Osteocyte (in vitro differentiated cells): ENCODE measurements at places on chromosomes 16 and 17. TPM values are rescaled to one million over a fixed set of nuclear protein-coding genes. Genes with fewer than 3 reads are reported as not detected.

- DNase-seq = no peak
- no peak overlapping the region for H3K4me3 ChIP-seq
Observed at GRCh38 chr16:69190598-69190997, 3.6 kb downstream of the SNTB2 start.

- H3K4me1 ChIP-seq = no peaks in the 10 kb centered on the region
- H3K36me3 ChIP-seq = no peaks in the 10 kb centered on the region
- DNase-seq = no peak
Observed at GRCh38 chr17:71200597-71200996, 920.2 kb upstream of the SOX9 start.

- H3K4me3 ChIP-seq = no peak overlapping the region
- peaks cover 27% of the 10 kb centered on the region for H3K4me1 ChIP-seq
- no peak for DNase-seq
- no peaks in the 10 kb centered on the region for H3K27me3 ChIP-seq
- H3K27ac ChIP-seq = no peak overlapping the region
Observed at GRCh38 chr17:40025991-40026815, 11.0 kb downstream of the CSF3 start.

- H3K27me3 ChIP-seq = no peaks in the 10 kb centered on the region
- H3K4me1 ChIP-seq = peaks cover 4% of the 10 kb centered on the region
- no peak for DNase-seq
- peaks cover 2% of the 10 kb centered on the region for H3K36me3 ChIP-seq
- no peak overlapping the region for H3K27ac ChIP-seq
Observed at GRCh38 chr17:9239793-9240658, 218.7 kb downstream of the NTN1 start.

- H3K36me3 ChIP-seq = no peaks in the 10 kb centered on the region
- H3K4me1 ChIP-seq = peaks cover 32% of the 10 kb centered on the region
- DNase-seq = no peak
- H3K27ac ChIP-seq = no peak overlapping the region
- no peak overlapping the region for H3K4me3 ChIP-seq
- no peaks in the 10 kb centered on the region for H3K27me3 ChIP-seq
Observed at GRCh38 chr17:81428121-81428515, 32.9 kb downstream of the BAHCC1 start.

DNA sequence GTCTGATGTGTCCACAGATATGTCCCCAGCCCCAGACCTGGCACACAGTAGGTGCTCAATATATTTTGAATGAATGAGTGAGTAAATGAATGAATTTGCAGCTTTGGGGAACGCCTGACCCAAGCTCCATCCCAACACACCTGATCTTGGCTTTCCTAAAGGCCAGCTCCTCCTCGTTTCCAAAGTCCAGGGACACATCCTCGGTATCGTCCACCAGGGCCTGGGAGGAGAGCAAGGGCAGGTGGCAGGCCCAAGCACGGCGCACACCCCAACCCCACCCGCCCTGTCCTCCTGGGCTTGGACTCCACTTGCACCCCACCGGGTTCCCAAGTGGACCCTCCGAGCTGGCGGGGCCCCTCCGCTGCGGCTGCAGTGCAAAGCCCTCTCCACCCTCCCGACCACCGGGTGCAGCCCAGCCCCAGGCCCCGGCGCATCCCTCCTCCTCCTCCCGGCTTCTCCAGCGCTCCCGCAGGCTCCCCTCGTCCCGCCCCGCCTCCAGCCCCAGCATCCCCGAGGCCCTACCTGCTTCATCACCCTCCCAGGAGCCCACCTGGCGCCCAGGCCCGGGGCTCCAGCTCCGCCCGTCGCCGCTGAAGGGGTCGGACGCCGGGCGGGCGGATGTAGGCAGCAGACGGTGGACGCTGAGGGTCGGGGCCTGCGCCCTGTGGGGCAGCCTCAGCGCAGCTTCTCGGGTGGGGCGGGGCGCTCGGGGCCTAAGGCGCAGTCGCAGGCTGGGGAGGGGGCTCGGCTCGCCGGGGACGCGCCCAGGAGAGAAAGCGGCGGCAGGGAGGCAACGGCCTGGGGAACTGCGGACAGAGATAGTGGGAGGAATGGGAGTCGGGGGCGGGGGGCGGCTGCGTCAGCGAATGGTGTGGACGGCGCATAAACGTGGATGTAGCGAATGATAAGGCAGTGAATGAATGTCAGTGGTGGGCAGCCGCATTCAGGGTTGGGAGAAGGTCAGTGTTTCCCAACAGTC, at the start of gene TVP23A:
Gene TVP23A (minus strand): TSS at position 832 of the 979 bp plus-strand sequence. CDS start 301 bp downstream, at position 531.
- H3K4me3 ChIP-seq = no peak within 1 kb of the TSS
- H3K4me1 ChIP-seq = no peaks in the 10 kb centered on the region
- H3K27me3 ChIP-seq = peaks cover 19% of the 10 kb centered on the region
- H3K27ac ChIP-seq = no peak within 1 kb of the TSS
- H3K36me3 ChIP-seq = no peaks in the 10 kb centered on the region
- DNase-seq = no peak

DNA sequence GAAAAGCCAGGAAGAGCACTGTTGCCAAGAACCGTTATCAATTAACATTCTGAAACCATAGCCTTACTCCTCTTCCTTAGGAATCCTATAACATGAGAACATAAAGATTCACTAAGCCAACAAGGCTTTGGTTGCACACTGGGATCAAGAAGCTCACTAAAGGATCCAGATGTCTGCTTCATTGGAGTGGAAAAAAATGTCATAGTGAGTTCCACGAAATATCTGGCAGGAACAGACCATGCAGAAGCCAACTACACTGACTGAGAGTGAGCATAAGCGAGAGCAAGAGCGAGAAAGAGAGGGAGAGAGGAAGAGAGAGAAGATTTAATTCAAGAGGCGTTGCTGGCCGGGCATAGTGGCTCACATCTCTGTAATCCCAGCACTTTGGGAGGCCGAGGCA, 13.4 kb upstream of the MEIOC start:
- peaks cover 8% of the 10 kb centered on the region for H3K27me3 ChIP-seq
- no peak overlapping the region for H3K27ac ChIP-seq
- no peaks in the 10 kb centered on the region for H3K4me1 ChIP-seq
- DNase-seq = no peak
- no peaks in the 10 kb centered on the region for H3K36me3 ChIP-seq
- H3K4me3 ChIP-seq = no peak overlapping the region

DNA sequence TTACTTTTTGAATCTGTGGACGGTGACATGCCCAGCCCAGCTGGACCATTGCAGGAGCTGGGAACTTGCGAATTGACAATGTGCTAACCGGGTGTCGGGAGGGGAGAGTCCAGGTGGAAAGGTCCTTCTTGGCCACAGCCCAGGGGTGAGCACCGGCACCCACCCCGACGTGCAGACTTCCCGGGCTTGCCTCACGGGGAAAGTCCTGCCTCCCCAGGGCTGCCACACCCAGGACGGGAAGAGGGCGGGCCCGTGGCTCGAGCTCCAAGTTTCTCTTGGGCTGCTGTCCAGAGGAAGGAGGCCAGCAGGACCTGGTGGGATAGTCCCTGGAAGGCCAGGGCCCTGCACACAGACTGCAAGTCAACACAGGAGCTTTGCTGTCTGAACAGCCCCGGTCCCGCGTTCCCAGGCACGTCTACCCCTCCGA, 17.7 kb downstream of the CARD14 start:
- no peak overlapping the region for H3K4me3 ChIP-seq
- H3K27me3 ChIP-seq = peaks cover 4% of the 10 kb centered on the region
- H3K4me1 ChIP-seq = peaks cover 11% of the 10 kb centered on the region
- H3K27ac ChIP-seq = no peak overlapping the region

DNA sequence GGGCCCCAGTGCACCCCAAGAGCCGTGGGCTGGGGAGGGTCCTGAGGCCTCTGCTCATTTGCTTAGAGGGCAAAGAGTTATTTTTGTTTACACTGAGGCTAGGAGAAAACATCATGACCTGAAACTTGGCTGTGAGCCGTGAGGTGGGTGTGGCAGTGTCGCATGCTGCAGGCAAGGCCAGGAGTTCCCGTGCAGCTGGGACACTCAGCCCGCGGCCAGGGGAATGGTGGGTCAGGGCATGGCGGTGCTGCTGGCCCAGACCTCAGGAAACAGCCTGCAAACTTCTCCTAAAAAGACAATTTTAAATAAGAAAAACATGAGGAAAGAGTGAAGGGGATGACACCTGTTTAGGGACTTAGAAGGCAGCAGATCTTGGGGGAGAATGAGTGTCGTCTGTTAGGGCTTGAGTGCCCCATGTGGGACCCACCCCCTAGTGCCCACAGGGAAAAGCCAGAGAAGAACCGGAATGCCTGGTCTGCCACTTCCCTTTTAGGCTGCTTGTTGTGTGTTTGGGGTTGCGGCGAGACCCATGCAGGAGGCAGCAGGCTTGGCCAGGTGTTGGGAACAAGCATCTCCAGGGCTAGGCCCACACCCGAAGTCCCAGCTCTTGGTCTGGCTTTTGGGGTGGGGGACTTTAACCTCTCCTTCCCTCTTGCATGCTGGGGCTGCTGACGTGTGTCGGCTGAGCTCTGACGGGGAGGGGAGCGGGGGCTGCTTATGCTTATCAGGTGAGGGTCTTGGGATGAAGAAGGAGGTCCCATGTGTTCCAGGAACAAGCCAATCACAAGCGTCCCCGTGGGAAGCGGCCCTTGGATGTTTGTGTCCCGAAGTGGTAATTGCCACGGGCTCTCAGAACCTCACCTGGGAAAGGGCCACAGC, 80.9 kb upstream of the GNG13 start:
- H3K27ac ChIP-seq = no peak overlapping the region
- H3K4me3 ChIP-seq = no peak overlapping the region
- DNase-seq = no peak

DNA sequence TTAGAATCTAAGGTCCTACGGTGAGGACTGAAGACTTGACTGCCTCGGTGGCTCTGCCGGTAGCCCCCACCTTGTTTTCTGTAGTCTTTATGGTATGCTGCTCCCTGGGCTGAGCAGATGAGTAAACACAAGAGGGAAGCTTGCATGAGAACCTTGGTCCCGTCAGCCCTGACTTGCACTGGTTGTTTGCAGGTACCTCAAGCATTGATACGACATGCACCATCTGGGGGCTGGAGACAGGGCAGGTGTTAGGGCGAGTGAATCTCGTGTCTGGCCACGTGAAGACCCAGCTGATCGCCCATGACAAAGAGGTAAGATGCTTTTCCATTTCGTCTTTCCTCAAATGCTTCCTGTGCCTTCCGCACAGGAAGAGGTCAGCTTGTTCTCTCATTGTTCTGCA, 21.1 kb upstream of the TACO1 start:
- H3K27me3 ChIP-seq = no peaks in the 10 kb centered on the region
- peaks cover 32% of the 10 kb centered on the region for H3K36me3 ChIP-seq
- no peak overlapping the region for H3K4me3 ChIP-seq

GRCh38 chr16:3029491-3030221, 5.8 kb downstream of the THOC6 start:
- H3K4me3 ChIP-seq = no peak overlapping the region
- H3K27me3 ChIP-seq = peaks cover 24% of the 10 kb centered on the region
- H3K36me3 ChIP-seq = peaks cover 2% of the 10 kb centered on the region
- no peak for DNase-seq
- H3K27ac ChIP-seq = no peak overlapping the region
- peaks cover 2% of the 10 kb centered on the region for H3K4me1 ChIP-seq

DNA sequence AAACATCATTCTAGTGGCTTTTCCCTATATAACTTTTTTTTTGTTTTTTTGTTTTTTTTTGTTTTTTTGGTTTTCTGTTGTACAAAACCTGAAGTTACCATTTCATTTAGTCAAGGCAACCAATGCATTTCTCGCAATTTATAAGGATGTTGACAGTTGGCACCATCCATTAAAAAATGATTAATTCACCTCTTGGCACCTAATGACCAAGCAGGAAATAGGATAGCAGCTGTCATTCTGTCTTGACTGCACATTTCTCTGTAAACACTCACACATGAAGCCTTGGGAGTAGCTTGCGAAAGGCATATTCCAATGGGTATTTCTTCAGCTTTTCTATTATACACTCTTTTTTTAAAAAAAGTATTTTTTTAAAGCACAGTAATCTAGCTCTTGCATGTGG, 77.5 kb downstream of the SYCE1L start:
- H3K4me1 ChIP-seq = no peaks in the 10 kb centered on the region
- DNase-seq = no peak
- H3K27me3 ChIP-seq = peaks cover 26% of the 10 kb centered on the region
- H3K36me3 ChIP-seq = no peaks in the 10 kb centered on the region
- no peak overlapping the region for H3K4me3 ChIP-seq

DNA sequence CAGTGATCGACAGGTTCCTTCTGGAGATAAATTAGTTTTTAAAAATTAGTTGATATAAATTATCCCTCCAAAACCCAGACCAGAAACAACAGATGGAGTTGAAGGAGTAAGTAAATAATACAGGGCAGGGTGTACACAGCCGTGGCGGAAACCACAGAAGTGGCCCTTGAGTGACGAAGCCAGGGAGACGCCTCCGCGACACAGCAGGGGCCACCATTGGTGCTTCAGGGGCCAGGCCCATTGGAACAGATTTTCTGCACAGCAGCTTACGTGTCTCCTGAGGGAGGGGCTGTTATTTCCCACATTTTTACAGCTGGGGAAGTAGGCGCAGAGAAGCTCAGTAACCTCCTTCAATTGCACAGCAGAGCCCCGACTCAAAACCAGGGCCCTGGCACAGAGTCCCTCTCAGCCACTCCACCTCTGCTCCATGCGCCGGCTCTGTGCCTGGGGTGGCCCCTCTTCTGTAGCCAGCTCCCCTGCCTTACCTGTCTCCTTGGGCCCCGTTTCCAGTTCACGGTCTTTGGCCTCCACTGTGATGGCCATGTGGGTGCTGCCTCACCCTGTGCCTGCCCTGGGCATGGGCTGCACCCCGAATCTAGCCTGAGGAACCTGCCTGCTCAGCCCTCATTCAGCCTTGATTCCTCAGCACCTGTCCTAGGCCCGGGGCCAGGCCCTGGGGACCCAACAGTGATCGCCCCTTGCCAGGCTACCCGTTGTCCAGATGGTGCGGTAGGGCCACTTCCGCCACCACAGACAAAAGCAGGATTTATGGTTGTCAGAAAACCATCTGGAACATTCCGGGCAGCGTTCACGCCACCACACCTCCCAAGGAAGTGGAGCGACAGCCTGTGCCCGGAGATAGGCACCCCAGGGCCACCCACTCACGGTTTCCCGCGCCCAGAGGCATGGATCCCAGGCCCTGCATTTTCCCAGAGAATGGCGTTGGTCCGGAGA, 128.5 kb upstream of the GSE1 start:
- no peak overlapping the region for H3K27ac ChIP-seq
- H3K36me3 ChIP-seq = peaks cover 2% of the 10 kb centered on the region
- peaks cover 4% of the 10 kb centered on the region for H3K27me3 ChIP-seq

- H3K36me3 ChIP-seq = peaks cover 1% of the 10 kb centered on the region
- no peaks in the 10 kb centered on the region for H3K27me3 ChIP-seq
- peaks cover 14% of the 10 kb centered on the region for H3K4me1 ChIP-seq
- H3K27ac ChIP-seq = no peak overlapping the region
- no peak overlapping the region for H3K4me3 ChIP-seq
Observed at GRCh38 chr17:81454473-81454872, 58.1 kb downstream of the ACTG1 start.

GRCh38 chr16:75216127-75216526, 2.7 kb upstream of the CTRB1 start:
- no peak for DNase-seq
- no peaks in the 10 kb centered on the region for H3K36me3 ChIP-seq
- peaks cover 2% of the 10 kb centered on the region for H3K27me3 ChIP-seq
- H3K27ac ChIP-seq = no peak overlapping the region
- peaks cover 8% of the 10 kb centered on the region for H3K4me1 ChIP-seq

SLC6A2 gene
- total RNA-seq = not detected in 2 replicates

ZNF207 gene
- 144 and 153 TPM in 2 replicates for total RNA-seq

CASKIN1 gene
- total RNA-seq = 2.4 and 3.7 TPM in 2 replicates

TBC1D3G gene
- not detected in 2 replicates for total RNA-seq

KRTAP16-1 gene
- not detected in 2 replicates for total RNA-seq

NTN3 gene
- 1.4 and 1.8 TPM in 2 replicates for total RNA-seq

SCN4A gene
- total RNA-seq = not detected in 2 replicates

BCO1 gene
- not detected in 2 replicates for total RNA-seq

NXN gene
- total RNA-seq = 123 and 131 TPM in 2 replicates

PNMT gene
- 1.9 and 2.4 TPM in 2 replicates for total RNA-seq

TCF25 gene
- 251 and 267 TPM in 2 replicates for total RNA-seq

TLCD1 gene
- total RNA-seq = 3.8 and 5.8 TPM in 2 replicates

PDXDC1 gene
- total RNA-seq = 107 and 109 TPM in 2 replicates
